DMS53 (cell line): ENCODE measurements at places on chromosomes 16 and 17.

- no peak for DNase-seq
Observed at GRCh38 chr17:71117466-71117865, 948.1 kb downstream of the KCNJ2 start.

DNA sequence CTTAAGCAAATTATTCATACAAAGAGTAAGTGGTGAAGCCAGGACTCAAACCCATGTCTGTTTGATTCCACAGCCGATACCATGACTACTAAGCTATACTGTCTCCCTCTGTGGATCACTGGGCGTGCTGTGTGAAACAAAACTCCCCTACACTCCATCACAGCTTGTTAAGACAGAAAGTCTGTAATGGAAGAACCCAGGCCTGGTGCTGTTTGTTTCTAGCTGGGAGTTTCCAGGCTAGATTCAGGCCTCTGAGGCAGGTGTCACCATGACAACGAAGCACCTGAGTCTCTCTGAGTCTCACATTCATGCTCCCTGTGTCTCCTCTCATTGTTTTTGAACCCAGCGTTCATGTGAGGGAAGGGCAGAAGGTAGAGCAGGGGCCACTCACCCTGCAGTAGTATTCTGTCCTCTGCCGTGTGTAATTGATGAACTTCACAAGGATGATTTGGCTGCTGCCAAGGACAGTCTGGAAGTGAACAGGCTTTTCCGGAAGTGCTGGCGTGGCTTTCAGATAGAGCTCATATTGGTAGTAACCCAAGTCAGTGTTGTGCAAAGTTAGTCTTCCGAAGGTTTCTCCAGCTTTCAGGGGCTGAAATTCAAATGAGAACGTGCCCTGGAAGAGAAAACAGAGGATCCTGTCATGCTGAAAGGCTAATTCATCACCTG is 8.6 kb upstream of the VAC14 start:
- peak; percentile 64 for DNase-seq

DNA sequence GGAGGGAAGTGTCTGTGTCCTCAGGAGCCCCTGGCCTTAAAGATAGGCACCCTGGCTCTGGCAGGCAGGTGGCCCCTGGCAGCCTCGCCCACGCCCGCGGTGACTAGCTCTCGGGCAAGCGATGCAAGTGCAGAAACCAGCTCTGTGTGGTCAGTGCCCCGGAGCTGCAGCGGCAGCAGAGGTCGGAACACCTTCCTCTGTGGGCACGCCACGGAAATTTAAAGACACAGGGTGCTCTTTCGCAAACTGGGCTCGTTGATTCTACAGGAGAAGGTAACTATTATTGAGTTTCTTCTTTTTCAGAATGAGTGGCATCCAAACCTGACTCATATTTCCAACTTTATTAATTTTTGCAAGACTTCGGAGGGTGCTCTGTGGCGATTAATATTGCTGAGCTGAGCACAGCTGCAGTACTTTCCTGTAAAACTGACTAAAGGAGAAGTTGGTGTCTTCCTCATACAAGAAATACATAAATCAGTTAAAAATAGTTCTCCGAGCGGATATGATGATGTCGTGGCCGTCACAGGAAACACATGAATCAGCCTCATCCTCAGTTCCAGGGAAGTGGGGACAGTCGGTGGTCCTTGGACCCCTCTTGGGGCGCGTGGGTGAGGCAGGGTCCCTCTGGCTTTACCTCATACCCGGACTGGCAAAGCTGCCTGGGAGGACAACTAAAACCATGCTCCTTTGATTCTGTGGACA is 120.2 kb downstream of the METRNL start:
- no peak for DNase-seq

DNA sequence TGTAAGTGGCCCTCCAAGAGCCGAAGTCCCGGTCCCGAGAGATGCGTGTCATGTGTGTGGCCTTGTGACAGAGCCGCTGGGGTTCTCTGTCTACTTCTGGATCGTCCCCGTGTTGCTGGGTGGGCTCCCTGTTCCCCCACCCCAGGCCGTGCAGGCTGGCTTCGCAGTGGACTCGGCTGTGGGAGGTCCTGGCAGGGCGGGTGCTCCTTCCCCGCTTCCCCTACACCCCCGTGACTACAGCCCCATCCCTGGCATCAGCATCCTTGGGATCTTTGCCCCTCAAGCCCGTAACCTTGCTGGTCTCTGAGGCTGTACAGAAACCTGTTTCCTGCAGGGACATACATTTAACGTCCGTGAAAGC is 136.3 kb downstream of the BANP start:
- no peak for DNase-seq

DNA sequence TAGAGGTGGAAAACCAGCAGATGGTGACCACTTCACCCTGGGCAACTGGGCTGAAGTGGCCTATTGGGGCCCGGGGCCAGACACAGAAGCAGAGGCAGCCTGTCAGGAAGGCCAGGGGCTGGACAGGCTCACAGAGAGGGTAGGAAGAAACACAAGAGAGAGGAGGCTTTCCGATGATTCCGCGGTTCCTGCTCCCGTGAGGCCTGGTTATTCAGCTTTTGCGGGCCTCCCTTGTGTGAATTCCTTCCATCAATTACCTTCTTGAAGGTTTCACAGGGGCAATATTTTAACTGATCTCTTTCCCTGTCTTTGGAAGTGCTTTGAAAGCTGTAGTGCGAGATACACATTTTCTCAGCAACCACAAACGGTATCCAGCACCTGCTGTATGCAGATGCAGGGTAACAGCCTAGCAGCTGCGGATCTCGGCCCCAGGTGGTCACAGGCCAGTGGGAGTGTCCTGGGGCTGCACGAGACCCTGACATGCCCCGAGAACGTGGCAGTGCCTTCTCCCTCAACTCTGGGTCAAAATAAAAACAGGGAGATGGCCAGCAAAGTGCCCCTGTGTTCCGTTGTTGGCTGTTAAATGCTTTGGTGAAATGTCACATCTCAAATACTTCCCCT is 11.6 kb upstream of the CMIP start:
- DNase-seq = peak; percentile 33

- DNase-seq = peak; percentile 91
Observed at GRCh38 chr17:44086364-44087311, 16.1 kb downstream of the G6PC3 start.

DNA sequence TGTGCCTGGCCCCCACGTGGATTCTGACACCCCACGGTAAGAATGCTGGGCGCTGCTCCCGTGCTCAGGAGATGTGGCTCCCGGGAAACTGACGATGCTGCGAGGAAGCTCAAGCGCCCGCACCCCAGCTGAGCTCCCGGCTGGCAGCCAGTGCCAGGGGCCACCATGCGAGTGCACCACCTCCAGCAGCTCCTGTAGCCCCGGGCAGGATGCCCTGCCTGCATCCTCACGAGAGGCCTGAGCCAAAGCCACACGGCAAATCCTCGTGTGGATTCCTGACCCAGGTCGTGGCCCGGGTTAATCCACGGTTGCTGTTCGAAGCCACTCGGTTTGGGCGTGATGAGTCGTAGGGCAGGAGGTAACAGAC is 11.6 kb upstream of the DPEP1 start:
- no peak for DNase-seq

DNA sequence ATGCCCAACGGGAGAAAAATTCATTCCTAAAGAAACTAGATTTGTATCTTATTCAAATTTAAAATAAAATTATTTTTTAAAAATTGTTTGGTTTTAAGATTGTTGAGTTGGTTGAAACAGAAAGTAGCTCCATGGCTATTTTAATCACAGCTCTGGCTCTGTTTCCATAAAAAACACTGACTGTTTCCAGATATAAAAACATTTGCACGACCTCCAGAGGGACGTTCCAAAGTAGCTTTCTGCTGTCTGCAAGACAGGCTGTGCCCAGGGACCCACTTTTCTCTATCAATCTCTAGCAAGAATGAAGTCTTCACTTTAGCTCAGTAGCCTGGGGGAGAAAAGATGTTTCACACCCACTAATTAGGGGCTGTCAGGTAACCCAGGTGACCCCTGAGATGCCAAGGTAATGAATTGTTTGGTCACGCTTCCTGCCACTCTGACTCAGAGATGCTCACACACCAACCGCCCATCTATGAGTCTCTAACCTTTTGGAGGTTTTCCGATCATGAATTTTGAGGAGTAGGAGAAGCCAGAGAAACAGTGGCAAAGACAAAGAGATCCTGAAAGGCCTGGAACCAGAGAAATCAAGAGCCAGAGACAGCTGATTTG is 220.1 kb upstream of the SOX9 start:
- no peak for DNase-seq

- DNase-seq = no peak
Observed at GRCh38 chr16:56776562-56776961, 46.6 kb downstream of the NUP93 start.

- DNase-seq = no peak
Observed at GRCh38 chr16:29139261-29139802, 154.5 kb downstream of the LAT start.

- no peak for DNase-seq
Observed at GRCh38 chr17:49928837-49929475, 40.0 kb upstream of the DLX4 start.

- peak; percentile 0 for DNase-seq
Observed at GRCh38 chr17:60303406-60304099, 88.4 kb downstream of the USP32 start.

GRCh38 chr16:75272097-75272551 is 20.7 kb upstream of the BCAR1 start:
- DNase-seq = no peak

DNA sequence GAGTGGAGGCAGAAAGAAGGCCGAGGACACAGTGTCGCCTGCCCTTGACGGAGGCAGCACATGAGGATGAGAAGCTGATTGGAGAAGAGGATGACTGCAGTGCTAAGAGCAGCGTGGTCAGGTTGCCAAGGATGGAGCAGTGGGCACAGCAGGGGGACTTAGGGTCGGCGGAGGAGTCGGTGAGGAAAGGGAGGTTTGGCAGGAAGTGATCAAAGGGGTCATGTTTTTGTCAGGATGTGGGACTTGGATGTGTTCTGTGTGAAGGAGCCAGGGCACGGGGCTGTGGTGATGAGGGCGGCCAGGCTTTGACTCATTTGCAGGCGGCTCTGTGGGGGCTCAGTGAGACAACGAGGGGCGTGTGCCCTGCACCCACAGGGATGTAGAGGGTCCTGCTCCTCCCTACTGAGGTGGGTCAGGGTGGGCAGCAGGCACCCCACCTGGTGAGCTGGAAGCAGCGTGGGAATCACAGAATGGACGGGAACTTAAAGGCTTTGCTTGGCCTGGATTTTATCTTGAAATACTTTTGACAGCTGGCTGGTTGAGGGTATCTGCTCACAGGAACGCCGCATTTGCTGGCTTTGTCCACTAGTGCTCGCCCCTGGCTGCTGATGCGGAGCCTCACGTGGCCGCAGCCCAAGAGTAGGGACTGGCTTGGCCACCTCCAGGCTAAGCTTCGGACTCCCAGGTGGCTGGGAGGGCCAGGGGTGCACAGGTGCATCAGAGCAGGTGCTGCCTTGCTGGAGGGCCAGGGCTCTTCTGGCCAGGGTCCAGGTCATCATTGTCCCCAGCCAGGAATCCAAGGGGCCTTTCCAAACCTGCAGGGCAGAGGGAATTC is 6.0 kb downstream of the MPG start:
- peak; percentile 95 for DNase-seq

DNA sequence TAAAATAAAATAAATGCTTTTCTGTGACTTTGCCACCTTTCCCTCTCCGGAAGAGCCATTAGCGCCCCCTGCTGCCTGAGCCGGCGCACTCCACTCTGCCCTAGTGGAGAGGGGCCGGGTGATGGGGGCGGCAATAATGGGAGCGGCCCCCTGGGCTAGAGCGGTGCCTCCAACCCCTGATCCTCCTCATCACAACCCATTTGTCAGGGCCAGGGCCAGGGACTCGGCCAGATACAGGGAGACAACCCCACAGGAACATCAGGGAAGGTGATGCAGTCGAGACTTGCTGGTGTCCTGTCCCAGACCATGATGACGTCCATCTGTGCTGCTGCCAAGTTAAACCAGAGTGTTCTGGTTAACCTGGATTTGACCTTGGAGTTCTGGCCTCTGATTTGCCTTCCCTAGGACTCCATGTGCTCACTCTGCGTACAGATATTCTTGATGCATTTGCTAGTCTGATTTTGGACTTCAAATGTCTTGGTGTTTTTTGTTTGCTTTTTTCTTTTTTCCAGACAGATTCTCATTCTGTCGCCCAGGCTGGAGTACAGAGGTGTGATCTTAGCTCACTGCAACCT is 46.1 kb upstream of the BPTF start:
- DNase-seq = peak; percentile 87

DNA sequence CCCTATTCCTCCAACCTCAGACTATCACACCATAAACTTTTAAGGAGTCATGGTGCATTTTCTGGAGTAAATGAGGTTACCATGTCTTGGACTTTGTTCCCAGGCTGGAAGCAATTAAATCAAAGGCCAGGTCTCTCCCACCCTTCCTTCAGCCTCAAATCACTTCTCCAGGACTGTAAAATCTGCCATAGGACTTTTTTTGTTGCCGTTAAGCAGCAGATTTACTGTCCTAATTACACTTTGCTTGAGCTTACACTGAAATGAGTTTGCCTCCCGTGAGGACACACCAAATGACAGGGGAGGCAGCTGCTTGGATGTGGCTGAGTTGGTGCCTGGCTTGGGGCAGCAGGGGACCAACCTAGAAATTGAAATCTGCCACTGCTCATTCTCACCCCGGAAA is 14.7 kb downstream of the DCAKD start:
- no peak for DNase-seq

DNA sequence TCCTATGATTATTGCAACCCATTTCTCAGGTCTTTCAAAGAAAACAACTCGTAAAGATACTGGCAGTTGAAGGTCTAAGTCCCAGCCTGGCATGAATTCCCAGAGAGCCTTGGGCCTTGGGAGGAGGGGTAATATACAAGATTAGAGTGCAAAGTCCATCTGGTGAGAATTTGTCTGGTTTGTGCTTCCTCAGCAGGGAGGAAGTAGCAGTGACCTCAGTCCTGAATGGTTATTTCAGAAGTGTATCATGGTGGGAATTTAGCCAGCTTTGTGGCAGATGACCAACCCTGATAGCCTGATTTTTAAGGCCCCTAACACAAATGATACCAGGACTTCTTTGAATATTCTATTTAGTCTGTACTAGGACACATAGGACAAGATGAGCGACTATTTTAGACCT is 151.2 kb upstream of the TBX2 start:
- DNase-seq = peak; percentile 10

GRCh38 chr17:34562387-34562786 is 17.0 kb upstream of the TMEM132E start:
- peak; percentile 3 for DNase-seq

DNA sequence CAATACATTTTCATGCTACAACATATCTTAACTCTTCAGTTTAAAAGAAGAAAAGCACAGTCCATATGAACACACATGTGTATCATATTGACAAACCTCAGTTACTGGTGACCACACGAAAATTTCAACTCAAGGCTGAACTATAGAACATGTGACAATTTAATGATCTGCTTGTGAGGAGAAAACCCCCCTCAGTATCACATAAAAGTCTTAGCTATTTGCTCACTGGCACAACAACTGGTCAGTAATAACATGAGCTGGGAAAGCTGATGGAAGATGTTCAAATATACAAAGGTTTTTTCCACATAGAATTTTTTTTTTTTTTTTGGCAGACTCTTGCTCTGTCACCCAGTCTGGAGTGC is 19.5 kb downstream of the ZNF652 start:
- no peak for DNase-seq

- DNase-seq = peak; percentile 34
Observed at GRCh38 chr16:58299757-58300349, 5.0 kb upstream of the PRSS54 start.

DNA sequence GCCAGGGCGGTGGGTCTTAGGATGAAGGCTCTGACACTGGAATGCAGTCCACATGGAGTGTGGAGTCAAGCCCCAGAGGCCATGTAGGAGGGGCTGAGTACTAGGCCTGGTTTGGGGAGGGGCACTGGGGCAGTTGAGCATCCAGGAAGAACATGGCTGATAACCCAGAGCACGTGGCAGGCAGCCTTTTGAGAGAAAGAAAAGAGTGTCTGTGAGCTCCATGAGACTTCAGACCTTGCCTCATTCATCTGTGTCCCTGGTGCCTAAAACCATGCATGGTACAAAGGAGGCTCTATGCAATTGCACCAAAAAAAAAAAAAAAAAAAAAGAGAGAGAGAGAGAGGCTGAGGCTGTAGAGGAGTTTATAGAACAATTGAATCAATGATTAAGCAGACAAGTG is 14.6 kb downstream of the SLC46A1 start:
- DNase-seq = no peak
